SK-N-MC (cell line): ENCODE measurements at places on chromosomes 2 and 18.

- no peak for DNase-seq
Observed at GRCh38 chr2:443741-444140, 155.8 kb upstream of the ALKAL2 start.

GRCh38 chr2:189791338-189792042, 7.2 kb downstream of the PMS1 start:
- no peak for DNase-seq

DNA sequence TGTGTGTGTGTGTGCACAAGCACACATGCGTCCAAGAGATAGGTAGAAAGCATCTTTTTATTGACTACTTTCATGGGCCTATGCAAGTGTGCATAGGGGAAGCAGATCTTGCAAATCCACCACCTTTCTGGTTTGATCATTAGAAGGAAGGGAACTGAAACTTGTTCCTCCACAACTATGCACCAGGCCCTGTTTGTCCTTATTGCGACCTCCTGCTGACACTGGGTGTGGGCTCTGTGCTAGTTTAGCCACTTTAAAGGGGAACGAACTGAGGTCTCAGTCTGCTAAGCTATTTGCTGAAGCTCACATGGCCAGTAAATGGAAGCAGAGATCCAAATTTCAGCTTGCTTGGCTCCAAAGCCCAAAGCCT, 32.1 kb upstream of the INSIG2 start:
- no peak for DNase-seq

- no peak for DNase-seq
Observed at GRCh38 chr2:39682066-39682692, 16.5 kb downstream of the TMEM178A start.

DNA sequence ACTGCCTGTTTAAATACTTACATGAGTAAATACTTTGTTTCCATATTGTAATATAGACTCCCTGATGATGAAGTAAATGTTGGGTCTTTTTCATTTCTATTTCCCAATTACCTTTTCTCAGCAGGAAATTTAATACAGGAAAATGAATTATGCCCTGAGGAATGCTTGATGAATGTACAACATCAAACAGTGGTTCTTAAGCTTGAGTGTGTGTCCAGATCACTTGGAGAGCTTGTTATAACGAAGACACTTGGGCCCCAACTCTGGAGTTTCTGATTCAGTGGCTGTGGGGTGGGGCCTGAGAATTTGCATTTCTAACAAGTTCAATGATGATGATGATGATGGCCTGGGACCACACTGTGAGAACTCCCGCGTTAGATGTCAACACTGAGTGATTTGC, 7.1 kb upstream of the ME2 start:
- no peak for DNase-seq
